ENCODE measurements at places on chromosomes 2 and 18.

GRCh38 chr2:63589148-63589958 lies 590 bp downstream of the MDH1 start:
- no peak for DNase-seq

DNA sequence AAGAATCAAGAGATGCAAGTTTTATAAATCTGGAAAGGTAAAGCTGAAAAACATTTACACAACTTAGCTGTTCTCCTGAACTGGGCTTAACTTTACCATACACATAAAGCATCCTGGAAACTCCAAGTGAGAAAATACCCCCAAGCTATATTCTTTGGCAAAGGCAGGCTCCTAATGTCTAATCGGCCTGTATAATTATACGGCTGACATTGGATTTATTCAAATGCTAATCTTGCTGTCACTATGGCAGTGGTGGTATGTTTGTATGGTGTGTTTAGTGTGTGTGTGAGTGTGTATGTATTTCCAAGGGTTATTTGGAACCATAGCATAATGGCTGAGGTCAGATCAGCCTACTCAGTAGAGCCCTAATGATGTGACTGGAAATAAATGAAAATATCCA lies 1031.8 kb upstream of the ZEB2 start:
- DNase-seq = no peak

DNA sequence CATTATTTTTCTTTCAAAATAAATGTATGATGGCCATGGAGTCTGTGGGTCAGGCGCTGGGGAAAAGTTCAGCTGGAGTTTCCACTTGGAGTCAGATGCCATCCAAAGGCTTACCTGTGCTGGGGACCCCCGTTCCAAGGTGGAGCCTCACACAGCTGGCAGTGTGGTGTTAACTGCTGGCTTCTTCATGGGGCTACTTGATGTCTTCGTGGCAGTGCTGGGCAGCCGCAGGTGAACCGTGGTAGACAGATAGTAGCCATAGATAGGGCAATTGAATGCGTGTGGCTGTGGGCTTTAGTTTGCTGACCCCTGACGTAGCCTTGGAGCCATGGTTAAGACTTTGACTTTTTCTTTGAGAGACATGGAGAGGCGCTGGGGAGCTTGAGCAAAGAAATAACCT lies 83.1 kb downstream of the HS6ST1 start:
- no peak for DNase-seq

- DNase-seq = no peak
Observed at GRCh38 chr2:239569401-239570090, 168.7 kb upstream of the HDAC4 start.

DNA sequence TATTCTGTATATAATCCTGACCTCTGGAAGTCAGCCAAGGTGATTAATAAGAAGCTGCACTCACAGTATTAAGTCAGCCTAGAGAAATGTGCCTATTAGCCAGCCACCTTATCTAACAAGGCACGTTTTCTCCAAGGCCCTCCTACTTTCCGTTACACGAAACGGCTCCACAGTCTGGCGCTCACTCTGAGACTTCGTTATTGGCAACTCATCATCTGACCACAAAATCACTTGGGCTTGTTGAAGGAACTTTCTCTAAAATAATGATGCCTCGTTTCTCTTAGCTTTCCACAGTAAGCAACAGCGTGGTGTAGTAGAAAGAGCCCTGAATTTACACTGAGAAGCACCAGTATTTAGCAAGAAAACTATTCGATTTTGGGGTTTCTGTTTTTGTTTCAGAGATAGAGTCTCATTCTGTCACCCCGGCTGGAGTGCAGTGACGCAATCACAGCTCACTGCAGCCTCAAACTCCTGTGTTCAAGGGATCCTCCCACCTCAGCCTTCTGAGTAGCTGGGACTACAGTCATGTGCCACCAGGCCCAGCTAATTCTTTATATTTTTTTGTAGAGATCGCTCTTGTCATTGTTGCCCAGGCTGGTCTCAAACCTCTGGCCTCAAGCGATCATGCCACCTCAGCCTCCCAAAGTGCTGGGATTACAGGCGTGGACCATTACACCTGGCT lies 53.6 kb upstream of the SLC14A1 start:
- no peak for DNase-seq

GRCh38 chr2:12803607-12804006 lies 86.9 kb downstream of the TRIB2 start:
- DNase-seq = no peak

DNA sequence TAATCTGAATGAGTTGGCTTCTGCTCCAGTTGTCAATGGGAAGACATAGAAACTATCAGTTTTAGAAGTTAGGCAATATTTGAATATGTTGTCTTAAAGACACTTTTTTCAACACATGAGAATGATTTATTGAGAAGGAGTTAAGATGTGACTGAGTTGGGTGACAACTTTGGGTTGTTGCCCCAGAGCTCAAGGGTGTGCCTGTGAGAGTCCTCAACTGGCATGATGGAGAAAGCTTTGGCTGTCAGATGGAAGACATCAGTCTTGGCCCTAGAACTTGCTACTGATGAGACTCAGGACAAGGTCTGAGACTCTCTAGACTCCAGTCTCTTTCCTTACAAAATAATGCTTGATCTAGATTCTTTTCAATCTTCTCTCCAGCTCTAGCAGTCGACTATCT lies 69.0 kb upstream of the CTAGE1 start:
- no peak for DNase-seq

- no peak for DNase-seq
Observed at GRCh38 chr2:202147775-202148174, 74.7 kb downstream of the KIAA2012 start.

- no peak for DNase-seq
Observed at GRCh38 chr2:50777954-50778353, 254.0 kb downstream of the NRXN1 start.

- no peak for DNase-seq
Observed at GRCh38 chr18:58534535-58535301, 94.2 kb downstream of the ALPK2 start.

DNA sequence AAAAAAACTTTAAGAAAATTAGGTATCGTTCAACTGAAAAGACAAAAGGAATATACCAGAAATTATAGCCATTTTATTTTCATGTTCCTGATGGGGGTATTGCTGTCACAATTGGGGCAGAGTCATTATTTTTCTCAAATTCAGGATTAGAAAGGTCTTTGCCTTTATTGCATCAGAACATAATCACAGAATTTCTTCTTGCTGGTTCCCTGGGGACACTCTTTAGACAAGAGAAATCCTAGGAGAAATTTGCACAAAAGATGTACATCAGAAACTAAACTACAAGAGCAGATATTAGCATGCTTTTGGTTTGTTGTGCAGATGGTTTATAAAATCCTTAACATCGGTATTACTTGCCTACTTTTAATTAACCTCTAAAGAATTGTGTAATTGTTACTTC lies 103.2 kb downstream of the NCOA1 start:
- DNase-seq = no peak

DNA sequence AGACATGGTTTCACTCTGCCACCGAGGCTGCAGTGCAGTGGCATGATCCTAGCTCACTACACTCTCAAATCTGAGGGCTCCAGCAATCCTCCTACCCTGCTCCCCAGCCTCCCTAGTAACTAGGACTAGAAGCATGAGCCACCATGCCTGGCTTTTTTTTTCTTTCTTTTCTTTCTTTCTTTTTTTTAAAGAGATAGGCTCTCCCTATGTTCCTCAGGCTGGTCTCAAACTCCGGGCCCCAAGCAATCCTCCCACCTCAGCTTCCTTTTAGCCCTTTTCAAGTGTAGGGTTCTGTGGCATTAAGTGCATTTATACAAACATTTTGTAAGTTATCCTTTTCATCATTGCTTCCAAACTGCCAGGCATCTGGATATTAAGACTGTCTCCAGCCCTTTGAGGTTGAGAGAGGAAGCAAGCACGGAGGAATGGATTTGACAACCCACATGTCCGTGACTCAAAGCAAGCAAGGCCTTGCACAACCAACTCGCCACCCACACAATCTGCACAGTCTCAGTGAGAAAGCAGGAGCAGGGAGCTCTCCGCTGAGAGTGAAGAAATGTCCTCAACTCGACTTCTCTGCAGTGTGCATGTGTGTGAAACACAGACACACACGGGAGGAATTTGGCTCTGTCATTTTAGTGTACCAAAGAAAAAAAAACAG lies 65.6 kb downstream of the ATP8B1 start:
- DNase-seq = no peak

- DNase-seq = no peak
Observed at GRCh38 chr2:133421516-133422324, 146.5 kb downstream of the NCKAP5 start.

GRCh38 chr2:134461511-134461910 lies 207.6 kb downstream of the MGAT5 start:
- no peak for DNase-seq

DNA sequence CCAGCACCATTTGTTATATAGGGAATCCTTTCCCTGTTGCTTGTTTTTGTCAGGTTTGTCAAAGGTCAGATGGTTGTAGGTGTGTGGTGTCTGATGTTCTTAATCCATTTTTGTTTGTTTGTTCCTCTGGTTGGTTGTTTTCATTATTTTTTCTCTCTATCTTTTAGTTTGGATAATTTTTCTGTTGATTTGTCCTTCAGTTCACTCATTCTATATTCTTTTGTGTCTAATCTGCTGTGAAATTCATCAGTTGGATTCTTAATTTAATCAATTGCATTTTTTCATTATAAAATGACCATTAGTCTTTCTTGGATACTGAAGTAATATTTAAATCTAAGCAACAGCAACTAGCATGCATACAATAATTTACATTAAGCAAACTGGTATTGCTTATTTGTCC lies 206.7 kb upstream of the TRIB2 start:
- DNase-seq = no peak

DNA sequence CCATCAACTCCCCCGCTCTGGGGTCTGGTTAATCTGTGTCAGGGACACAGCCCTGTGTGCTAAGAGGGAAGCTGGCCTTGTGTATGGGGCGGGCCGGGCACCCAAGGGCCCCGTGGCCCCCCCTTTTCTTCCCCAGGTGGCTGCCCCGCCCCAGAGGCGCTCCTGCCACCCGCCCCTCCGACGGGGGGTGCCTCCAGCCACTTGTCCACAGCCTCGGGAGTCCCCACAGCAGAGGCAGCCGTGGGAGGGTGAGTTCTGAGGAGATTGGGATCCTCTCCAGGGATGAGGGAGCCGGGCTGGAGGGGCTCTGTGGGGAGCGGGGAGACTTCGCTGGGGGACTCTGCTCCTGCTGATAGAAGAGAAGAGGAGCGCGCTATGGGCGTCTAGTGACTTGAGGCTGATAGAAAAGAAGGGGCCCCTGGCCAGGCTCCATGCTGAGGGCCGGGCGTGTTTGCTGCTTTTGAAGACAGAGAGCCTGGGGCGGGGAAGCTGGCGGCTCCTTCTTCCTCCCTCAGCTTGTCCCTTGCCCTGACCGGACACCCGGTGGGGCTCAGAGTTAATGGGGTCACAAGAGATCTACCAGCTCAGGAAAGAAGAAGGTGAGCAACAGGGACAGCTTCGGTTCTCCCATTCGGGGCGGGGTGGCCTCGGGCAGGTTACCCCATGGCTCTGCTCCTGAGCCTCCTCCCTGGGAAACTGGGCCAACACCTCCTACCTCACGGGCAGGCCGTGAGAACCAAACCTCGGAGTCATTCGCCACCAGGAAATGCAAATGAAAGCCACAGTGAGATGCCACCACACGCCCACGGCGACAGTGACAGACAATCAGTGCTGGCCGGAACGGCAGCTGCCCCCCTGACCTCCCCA lies 89.4 kb upstream of the TAF1B start:
- no peak for DNase-seq

GRCh38 chr2:23512778-23513177 lies 127.8 kb downstream of the KLHL29 start:
- no peak for DNase-seq

- DNase-seq = no peak
Observed at GRCh38 chr2:95158891-95159619, 593 bp downstream of the ZNF514 start.

- DNase-seq = no peak
Observed at GRCh38 chr2:112010751-112011150, 44.3 kb upstream of the TMEM87B start.

DNA sequence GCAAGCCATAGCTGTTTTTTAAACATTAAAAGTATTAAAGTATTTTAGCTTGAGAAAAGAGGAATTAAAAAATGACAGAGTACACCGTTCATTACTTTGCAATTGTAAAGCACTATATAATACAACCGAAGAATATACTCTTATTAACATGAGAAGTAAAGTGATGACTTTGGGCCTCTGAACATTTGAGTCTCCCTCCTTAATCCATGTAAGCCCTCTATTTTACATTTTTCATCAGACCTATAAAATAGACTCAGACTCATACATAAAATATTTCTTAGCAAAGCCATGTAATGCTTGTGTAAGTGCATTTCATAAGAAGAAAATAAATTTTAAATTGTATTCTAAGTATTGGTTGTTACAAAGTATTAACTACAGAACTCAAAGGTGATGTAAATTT lies 198.6 kb downstream of the LRP1B start:
- DNase-seq = no peak

DNA sequence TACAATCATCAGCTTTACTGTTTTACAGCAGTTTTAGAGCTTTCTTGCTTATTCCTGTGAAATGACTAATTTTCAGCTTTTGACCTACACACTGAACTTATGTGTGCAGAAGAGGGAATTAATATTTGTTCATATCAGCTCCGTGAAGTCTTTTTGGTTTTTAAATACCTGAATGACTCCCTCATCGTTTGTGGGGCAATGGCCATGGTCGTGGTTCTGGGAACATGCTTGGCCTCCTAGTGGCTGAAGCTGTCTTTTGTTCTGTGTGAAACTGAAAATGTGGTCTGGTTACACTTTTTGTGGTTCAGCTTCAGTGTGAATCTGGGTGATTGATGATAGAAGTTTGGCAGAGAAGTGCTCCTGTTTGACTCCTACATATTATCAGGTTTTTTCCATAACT lies 408.1 kb downstream of the THSD7B start:
- DNase-seq = no peak

- no peak for DNase-seq
Observed at GRCh38 chr18:8752329-8752728, 47.0 kb downstream of the MTCL1 start.

GRCh38 chr2:208036357-208036756 lies 11.0 kb upstream of the PLEKHM3 start:
- no peak for DNase-seq

DNA sequence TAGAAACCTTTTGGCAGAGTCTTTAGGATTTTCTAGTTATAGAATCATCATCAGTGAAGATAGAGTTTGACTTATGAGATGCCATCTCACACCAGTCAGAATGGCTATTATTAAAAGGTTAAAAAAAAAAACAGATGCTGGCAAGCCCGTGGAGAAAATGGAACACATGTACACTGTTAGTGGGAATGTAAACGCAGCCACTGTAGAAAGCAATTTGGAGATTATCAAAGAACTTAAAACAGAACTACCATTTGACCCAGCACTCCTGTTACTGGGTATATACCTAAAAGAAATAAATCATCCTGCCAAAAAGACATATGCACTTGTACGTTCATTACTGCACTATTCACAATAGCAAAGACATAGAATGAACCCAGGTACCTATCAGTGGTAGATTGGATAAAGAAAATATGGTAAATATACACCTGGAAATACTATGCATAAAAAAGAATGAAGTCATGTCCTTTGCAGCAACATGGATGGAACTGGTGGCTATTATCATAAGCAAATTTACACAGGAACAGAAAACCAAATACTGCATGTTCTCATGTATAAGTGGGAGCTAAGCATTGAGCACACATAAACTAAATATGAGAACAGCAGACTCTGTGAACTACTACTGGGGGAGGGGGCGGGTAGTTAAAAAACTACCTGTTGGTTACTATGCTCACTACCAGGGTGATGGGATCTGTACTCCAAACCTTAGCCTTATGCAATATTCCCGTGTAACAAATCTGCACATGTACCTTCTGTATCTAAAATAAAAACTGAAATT lies 279.0 kb downstream of the KIAA1328 start:
- no peak for DNase-seq

GRCh38 chr2:188678882-188679281 lies 295.3 kb upstream of the COL3A1 start:
- no peak for DNase-seq

Data from stimulated activated CD8-positive, alpha-beta memory T cell treated with anti-CD3 and anti-CD28 coated beads, Interleukin-4, amount 100 ng/mL, for 1 hour (primary cell).